NCI-H1105 treated with DMSO at 0.1 percent for 48 hours (cell line): ENCODE measurements at places on chromosomes 1 and 21.

- no peak for DNase-seq
These were observed 25.2 kb downstream of the EVA1C start for GRCh38 chr21:32437729-32438128.

DNA sequence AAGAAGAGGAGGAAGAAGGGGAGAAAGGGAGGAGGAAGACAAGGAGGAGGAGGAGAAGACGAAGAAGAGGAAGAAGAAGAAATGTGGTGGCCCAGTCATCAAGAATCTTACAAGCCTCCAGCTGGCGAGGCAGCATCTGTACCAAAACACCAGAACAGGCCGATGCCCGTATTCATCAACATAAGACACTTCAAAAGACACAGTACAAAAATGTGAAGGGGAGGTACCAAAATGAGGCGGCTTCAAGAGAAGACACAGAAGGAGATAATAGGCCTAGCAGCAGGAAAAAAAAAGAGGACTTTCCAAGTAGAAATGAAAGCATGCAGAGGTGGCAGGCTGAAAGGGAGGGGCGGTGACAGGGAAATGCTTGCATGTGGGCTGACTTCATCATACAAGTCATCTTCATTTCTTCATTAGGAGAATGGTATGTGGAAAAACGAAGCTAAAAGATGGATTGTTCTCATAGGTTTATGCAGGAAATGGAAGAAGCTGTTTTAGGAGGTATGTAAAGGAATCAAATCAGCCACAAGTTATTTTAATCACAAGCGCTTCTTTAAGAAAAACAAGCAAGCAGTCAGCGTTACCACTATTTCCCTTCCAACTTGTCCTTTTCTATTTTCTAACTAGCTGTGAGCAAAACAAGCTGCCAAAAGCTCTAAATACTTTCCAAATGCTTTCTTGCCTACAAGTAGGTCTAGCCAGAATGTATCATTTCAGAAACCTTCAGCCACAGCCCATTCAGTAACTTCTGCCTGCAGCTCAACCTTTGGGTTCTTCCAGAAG lies 192.3 kb downstream of the SLC45A1 start:
- no peak for DNase-seq

GRCh38 chr1:41740630-41741239 lies 178.0 kb downstream of the HIVEP3 start:
- no peak for DNase-seq

DNA sequence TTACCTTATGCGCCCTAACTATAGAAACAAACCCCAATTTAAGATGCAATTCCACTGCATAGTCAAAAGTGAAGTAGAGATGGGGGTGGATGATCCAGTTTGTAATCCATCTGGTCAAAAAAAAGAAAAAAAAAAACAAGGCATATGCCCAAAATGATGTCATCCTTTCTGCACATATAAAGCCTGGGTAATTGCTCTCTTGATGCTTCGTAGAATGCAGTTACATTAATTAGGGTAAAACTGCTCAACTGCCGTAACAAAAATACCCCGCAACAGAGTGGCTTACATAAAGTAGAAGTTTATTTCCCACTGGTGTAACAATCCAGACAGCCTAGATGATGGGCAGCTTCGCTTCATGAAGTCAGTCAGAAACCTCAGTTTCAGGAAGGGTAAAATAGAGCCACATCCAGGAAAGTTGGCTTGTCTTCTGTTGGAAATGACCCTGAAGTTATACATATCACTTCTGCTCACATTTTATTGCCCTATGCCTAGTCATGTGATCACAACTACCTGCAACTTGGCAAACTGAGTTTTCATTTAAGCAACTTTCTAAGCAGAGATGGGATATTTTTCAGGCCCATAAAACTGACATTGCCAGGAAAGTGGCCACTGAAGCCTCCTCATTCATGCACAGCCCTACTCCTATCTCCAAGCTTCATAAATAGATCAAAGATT lies 221.7 kb downstream of the C1orf94 start:
- DNase-seq: peak; percentile 2

- DNase-seq: no peak
These were observed 95.5 kb upstream of the SGIP1 start for GRCh38 chr1:66438501-66438900.

DNA sequence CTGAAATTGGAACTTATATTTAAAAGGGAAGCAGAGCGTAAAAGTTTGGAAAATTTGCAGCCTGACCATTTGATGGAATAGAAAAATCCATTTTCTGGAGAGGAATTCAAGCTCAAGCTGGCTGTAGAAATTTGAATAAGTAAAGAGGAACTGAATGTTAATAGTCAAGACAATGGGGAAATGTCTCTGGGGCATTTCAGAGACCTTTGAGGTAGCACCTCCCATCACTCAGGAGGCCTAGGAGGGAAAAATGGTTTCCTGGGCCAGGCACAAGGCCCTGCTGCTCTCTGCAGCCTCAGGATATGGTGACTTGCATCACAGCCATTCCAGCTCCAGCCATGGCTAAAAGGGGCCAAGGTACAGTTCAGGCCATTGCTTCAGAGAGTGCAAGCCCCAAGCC lies 17.6 kb upstream of the TSHB start:
- DNase-seq: no peak

GRCh38 chr21:45788637-45789506 lies 145.3 kb downstream of the PCBP3 start:
- no peak for DNase-seq

DNA sequence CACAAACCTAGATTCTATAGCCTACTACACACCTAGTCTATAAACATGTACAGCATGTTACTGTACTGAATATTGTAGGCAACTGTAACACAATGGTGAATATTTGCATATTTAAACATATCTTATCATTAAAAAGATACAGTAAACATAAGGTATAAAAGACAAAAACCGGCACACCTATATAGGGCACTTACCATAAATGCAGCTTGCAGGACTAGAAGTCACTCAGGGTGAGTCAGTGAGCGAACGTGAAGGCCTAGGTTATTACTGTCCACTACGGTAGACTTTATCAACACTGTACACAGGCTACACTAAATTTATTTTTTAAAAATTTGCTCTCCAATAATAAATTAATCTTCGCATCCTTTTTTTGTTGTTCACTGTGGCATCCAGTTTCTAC lies 13.3 kb downstream of the PSMG1 start:
- DNase-seq: no peak

DNA sequence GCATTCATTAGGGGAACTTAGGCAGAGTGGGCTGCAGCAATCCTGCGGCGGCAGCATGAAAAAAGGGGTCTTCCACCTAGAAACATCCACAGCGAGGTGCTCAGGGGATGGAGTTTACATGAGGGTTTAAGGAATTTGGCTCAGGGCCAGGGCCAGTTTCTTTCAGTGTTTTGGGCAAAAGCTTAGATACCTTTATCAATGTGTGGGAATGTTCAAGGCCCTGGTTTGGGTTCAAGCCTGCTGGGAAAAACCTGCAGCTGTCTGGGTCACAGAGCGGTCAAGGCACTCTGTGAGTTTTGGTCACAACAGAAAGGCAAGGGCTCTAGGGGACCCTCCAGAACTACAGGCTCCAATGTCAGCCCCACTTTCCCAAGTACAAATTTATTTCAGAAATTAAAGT lies 230.3 kb downstream of the DISC1 start:
- DNase-seq: no peak

GRCh38 chr1:40939320-40940059 lies 40.0 kb upstream of the CTPS1 start:
- DNase-seq: no peak

DNA sequence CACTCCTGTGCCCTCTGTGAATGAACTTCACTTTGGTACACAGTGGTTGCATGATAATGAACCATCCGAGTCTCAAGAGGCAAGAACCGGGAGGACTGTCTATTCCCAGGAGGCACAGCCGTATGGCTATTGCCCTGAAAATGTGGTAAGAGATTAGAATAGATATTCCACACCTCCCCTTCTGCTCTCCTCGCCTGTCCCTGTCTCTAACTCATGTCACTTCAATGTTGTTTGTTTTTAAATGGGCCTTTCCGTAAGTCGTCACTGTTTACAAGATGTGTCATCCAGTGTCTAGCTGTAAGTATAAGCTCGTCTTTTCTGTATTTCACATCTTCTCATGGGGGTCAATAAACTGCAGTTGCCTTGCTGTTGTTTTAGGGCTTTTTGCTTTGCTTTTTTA lies 122.2 kb downstream of the PATJ start:
- no peak for DNase-seq

GRCh38 chr1:37930246-37931101 lies 16.4 kb downstream of the INPP5B start:
- peak; percentile 5 for DNase-seq

DNA sequence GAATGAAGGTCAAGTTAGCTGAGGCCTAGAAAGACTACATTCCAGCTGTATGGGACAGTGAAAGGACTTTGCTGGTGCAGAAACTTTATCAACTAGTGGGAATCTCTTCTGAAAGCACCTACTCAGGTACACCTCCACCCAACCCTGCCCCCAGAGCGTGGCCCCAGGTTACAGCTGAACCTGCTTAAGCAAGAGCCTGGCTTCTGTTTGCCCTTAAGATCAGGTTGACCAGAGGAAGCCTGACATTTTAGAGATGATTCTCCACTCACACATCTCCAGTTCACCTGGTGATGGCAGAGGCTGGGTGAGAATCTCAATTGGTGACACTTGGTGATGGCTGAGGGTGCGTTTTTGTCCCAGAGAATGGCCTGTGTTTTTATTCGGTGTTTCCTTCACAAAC lies 24.0 kb downstream of the ELAPOR1 start:
- DNase-seq: no peak
